Panc1 (cell line): ENCODE measurements at places on chromosomes 5 and 9.

GRCh38 chr5:69293882-69294281 is 38.7 kb downstream of the CCDC125 start:
- no peak for DNase-seq

GRCh38 chr9:78899006-78899405 is 602.1 kb downstream of the PSAT1 start:
- no peak for DNase-seq

- no peak for DNase-seq
Observed at GRCh38 chr5:159033351-159033657, 66.4 kb downstream of the EBF1 start.

DNA sequence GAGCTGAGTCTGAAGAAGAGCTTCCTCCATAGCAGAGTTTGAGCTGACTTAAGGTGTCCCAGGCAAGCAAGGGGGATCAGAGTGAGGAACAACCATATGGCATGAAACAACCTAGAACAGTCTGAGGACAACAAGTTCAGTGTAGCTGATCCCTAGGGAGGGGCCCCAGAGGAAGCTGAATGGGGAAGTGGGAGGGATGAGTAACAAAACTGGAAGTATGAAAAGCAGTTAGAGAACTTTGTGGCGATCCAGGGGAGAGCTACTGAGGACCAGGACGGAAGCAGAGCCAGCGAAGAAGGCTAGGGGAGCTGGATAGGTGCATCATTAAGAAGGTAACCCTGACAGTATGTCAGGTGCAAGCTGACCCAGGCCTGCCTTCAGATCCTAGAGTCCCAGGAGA is 580.8 kb downstream of the BNC2 start:
- DNase-seq = no peak

DNA sequence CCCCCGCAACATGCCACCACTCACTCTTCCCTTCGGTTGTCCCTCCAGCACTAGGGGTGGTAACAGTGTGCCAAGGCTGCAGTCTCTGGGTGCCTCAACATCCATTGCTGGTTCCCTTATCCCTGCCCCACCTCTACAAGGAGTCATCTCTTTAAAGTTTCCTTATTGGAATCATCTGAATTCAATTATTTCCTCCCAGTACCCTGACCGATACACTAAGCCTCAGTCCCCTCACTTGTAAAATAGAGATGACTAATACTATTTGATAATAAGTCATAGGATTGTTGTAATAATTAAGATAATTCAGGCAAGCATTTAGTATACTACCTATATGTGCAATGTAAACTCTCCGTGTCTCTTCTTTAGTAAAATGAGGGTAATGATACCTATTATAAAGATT is 352.5 kb downstream of the ENC1 start:
- DNase-seq = no peak

- no peak for DNase-seq
Observed at GRCh38 chr5:50576686-50577256, 89.7 kb upstream of the PARP8 start.

GRCh38 chr5:33457126-33457525 is 16.4 kb downstream of the TARS1 start:
- DNase-seq = no peak
